Kidney epithelial cell (primary cell): ENCODE measurements at places on chromosomes 13 and 19.

DNA sequence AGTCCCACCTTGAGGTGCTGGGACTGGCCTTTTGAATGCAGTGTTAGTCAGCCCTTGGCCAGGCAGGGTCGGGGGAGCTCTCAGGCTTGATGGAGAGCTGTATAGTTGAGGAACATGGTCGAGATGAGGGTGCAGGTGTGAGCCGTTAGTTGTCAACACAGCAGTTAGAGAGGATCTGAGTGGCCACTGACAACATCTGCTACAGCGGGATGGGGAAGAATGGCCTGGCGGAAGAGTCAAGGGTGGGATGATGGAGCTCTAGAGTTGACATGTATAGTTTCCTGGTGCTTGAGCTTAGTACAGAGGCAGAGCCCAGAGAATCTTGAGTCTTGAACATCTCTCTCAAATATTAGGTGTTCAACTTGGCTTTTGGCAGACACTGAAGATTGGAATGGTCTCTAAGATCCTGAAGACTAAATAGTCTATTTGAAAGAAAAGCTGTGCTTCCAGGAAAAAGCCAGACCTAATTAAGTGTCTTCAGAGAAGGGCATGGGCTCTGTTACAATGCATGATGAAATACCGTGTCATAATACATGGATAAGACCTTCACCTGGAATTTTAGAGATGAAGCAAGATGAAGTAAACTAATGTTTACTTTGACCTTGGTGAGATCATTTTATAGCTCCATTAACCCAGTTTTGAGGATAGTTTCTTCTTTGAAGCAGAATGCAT lies 9.7 kb downstream of the PCCA start:
- DNase-seq = no peak

- no peak for DNase-seq
These were observed 31.6 kb downstream of the AP1M1 start for GRCh38 chr19:16229322-16229641.

- DNase-seq = no peak
These were observed 80.2 kb downstream of the DPF1 start for GRCh38 chr19:38143847-38144246.

- DNase-seq = no peak
These were observed 6.7 kb upstream of the ERFL start for GRCh38 chr19:41934849-41935374.

GRCh38 chr19:49149652-49150105 lies 5.5 kb downstream of the HRC start:
- no peak for DNase-seq

DNA sequence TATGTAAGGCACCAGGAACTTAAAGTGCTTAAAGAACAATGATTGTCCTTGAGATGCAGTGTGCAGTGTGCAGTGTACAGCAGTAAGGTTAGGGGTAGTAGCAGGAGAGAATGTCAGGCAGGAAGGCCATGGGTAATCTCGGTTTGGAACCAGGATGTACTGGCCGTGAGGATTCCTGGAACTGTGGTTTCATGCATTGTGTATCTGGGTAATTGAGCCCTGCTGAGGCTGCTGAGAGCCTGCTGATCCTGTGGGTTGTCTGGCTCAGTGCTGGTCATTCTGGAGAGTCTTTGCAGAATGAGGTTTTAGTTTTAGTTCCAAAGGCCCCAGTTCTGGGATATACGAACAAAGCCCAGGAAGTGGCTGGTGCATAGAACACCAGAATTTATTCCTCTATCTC lies 71.0 kb downstream of the ZNF568 start:
- DNase-seq = no peak

DNA sequence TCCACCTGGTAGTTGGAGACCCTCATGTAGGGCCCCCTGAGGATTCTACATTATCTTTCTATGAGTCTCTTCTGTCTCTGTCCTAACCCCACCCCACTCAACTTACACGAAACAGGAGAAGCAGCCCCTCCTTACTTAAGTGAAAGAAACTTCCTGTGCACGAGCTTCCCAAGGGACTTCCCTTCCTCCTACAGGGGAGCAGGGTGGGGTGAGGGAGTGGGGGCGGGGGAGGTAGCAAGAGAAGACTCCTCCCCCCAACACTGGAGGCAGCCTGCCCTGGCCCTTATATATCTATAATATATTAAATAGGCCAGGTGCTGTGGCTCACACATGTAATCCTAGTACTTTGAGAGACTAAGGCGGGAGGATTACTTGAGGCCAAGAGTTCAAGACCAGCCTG lies 5.5 kb upstream of the PDE4C start:
- no peak for DNase-seq

DNA sequence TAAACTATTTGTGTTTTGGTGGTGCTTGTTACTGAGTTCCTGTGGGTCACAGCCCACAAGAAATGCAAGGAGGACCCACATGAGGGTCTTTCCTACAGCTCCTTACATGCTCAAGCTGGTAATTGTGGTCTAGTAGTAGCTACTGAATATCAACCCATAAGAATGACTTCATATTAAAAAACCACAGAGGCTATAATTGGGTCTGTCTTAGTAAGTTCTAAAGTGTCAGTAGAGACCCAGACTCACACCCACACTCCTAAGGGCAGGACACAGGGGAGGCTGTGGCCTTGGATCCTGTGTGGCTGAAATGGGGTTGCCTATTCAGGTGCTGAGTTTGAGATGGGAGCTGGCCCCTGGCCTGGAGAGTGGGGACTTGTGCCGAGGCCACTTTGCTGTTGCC lies 19.6 kb downstream of the TFDP1 start:
- no peak for DNase-seq

DNA sequence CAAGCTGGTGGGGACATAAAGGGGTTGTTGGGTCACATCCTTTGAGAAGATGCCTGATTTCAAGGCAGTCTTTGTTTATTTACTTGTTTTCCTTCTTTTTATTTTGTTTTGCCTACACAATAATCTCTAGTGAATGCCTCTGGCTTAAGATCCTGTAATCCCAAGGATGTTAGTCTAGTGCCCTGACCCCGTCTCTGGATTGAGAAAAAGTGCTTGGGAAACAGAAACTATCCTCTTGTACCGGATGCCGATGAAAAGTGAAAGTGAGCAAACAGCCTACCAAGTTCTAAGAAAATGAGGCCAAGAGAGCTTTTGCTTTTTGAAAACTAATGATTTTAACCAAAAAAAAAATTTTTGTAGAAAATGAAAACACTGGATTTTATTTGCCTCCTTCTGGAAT lies 42.1 kb upstream of the C1QTNF9 start:
- DNase-seq = no peak

GRCh38 chr19:13599681-13600080 lies 93.4 kb upstream of the CACNA1A start:
- DNase-seq = no peak

DNA sequence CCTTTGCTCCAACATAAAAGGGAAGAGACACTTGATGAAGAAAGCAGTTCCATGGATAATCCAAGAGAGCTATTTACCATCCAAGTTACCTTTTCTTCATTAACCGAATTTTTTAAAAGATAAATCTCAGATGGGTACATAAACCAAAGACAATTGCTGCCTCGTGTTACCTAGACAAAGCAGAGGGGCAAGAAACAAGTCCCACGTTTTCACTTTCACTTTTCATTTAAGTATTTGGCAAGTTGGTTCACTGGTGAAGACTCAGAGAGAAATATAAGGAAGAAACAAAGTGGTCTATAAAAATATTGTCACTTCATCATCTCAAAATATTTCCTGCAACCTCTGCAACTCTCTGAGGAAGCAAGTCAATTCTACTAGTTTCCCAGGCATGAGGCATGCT lies 446.1 kb downstream of the FGF14 start:
- no peak for DNase-seq

- no peak for DNase-seq
These were observed 132.5 kb downstream of the ZNF675 start for GRCh38 chr19:23554548-23554947.

- DNase-seq = no peak
These were observed 18.2 kb downstream of the LSM4 start for GRCh38 chr19:18304458-18305310.

GRCh38 chr19:21839976-21840375 lies 4.0 kb upstream of the ZNF43 start:
- no peak for DNase-seq

DNA sequence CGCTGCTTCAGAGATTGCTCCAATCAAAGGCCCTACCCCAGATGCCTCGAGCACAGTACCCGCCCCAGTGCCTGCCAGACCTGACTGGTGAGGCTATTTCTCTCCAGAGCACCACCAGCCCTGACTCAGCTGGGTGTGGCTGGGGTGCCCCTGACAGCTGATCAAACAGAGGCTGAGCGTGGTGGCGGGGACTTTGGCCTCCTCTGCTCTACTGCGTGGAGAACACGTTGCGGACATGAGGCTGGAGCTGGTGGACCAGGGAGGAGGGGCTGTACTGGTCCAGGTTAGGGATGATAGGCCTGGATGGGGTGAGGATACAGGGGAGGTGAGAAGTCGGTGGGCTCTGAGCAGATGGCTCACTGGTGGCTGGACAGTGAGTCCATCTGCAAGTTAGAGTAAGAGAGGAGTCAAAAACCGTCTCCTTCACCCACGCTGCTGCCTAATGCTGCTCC lies 3.5 kb upstream of the DOCK6 start:
- DNase-seq = no peak

- no peak for DNase-seq
These were observed 1.8 kb downstream of the FXYD7 start for GRCh38 chr19:35144600-35145436.

DNA sequence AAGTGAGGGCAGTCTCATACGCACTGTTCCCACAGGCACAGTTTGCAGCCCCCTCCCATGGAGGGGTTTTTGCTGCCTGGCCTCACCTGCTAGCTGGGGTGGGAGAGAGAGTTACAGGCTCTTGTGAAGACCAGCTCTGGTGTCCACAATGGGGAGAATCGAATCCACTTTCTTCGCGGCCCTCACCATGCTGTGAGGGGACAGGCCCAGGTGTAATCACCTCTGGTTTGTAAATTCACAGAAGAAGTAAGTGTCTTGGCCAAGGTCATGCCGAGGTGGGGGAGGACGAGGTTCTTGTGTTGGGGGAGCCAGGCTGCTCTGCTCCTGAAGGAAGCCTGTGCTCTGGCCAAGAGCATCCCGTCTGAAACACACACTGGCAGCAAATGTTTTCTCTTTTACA lies 39.5 kb downstream of the TEX29 start:
- no peak for DNase-seq

DNA sequence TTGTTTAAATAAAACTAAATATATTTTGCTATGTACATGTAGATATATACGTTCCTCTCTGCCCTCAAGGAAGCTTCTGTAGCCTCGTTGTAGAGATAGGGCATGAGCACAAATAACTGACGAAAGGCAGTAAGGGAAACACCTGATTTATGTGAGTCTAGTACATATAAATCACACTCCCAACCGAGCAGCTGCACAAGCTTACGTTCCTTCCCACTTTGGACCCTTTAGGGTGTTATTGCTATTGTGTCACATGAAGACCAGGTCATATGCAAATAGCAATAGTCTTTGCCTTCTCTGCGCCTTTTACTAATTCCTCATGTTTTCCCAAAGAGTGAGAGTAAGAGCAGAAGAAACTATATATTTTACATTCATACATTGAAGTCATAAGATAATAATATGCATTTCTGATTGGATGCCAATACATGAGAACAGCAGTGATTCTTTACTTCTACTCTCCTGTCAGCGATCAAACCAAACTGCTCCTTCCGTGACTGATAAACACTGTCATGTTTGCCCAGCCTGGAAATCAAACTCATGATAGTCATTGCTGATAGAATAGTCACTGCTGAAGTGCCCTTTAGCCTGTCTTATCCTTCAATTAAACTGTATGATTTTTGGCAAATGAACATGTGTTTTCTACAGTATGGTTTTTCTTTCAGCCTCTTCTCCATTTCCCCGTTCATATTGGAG lies 127.2 kb upstream of the MAB21L1 start:
- DNase-seq = no peak

DNA sequence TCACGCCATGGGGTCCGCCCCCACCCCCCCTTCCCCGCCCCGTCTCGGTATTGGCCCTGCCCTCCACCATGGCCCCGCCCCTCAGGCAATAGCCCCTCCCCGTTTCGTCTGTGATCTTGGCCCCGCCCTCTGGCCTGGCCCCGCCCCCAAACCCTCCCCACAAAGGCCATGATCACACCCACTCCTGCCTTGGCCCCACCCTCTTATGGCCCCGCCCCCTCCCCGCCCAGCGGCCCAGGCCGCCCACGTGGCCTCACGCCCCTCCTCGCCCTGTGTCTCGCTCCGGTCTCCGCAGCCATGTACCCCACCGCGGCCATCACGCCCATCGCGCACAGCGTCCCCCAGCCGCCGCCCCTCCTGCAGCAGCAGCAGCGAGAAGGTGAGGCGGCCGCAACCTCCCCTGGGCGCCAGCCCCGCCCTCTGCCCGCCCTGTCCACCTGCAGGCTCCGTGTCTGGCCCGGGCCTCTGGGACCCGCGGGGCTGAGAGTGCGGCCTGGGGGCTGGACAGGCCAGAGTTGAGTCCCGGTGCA lies 61.3 kb downstream of the CELF5 start:
- DNase-seq = no peak

- DNase-seq = peak; percentile 97
These were observed 12.8 kb upstream of the ZNF682 start for GRCh38 chr19:20051841-20052768.

GRCh38 chr19:45607071-45608029 lies 5.3 kb upstream of the GPR4 start:
- no peak for DNase-seq

DNA sequence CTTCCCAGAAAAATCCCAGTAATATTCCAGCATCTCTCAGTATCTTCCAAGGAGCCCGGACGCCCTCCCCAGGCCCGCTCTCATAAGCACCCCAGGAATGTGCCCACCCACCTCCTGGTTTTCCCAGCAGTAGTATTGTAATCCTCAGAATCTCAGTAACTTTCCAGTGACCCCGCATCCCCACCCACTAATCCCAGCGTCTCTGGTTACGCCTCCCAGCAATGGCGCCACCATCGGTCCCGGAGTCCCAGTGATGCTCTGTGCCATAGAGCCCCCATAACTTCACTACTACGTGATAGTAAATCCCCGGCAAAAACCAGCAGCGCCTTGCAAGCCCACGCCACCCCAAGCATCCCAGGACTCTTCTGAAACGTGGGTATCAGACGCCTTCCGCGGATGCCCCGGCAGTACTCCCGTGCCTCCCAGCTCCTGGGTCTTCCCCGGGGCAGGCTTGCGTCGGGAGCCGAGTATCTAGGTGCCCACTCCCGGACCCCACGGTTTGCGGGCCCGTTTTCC lies 928 bp upstream of the PNPLA6 start:
- DNase-seq = no peak

- DNase-seq = no peak
These were observed 1.2 kb downstream of the DAZAP1 start for GRCh38 chr19:1408300-1409203.
